Inflammatory macrophage treated with lipopolysaccharide for 1 hour (primary cell): ENCODE measurements at places on chromosomes 3 and 15.

DNA sequence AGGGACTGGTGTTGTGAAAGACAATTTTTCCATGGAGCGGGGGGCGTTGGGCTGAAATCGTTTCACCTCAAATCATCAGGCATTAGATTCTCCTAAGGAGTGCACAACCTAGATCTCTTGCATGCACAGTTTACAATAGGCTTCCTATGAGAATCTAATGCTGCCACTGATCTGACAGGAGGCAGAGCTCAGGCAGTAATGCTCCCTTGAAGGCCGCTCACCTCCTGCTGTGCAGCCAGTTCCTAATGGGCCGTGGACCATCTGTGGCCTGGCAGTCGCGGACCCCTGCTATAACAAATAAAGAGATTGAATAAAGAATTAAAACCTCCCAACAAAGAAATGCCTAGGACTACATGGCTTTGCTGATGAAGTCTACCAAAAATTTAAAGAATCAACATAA lies 25.3 kb upstream of the ANKRD28 start:
- no peak for DNase-seq

- peak; percentile 39 for DNase-seq
Measured at GRCh38 chr3:197083486-197083885, 53.9 kb upstream of the MELTF start.

DNA sequence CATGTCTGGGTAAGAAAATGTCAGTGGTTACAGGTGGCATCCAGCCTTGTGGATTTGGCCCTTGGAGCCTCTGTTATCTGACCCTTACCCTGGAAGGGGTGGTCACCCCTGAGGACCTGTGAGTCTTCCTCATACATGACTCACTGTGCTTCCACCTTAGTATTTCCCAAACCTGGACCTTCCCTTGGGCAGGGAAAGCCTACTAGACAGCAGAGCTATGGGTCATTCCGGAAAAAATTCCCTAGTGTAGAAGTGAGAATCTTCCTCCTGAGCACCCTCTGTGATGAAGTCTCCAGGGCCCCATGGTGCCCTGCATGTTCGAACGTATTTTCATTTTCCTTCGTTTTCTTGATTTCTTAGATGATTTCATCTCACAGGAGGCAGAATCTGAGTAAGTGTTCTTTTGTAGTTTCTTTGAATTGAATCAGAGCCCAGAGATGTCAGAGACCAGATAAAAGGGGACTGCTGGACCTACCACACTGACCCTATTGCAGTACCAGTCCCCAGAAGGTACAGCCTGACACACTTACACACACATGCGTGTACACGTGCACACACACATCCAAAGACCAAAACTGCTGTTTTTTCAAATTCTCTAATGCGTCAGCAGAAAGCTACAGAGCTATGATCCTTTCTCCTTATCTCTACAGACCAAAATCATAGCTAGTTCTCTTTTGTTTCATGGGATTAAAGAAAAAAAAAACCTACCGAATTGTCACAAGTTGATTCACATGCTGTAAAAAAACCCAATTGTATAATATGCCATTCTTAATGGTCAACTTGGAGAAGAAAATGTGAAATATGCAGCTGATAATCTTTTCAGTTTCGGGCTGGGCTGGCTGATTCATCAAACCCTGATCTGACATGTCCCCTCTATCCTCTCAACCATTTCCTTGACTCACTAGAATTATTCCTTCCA lies 50.5 kb upstream of the ARHGEF3 start:
- DNase-seq: no peak

DNA sequence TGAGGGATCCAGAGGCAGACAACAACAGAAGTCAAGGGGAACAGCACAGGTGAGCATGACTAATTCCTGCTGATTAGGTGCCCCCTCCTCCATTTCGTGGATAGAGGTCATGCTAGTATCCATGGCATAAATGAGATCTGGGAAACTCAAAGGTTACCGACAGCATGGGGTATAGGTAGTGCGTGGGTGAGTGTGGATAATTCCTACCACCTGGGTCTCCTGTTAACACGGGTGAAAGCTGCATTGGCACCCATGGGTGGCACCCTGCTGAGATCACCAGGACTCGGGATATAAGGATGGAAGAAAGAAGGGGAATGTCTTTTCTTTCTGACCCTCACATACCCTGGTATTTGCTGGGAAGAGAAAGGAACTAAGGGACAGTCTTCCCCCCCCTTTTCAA lies 14.4 kb upstream of the CHST2 start:
- no peak for DNase-seq

GRCh38 chr15:80099241-80099640 lies 39.8 kb downstream of the ZFAND6 start:
- no peak for DNase-seq

- no peak for DNase-seq
Measured at GRCh38 chr3:4856136-4856535, 123.1 kb upstream of the BHLHE40 start.

- DNase-seq: no peak
Measured at GRCh38 chr3:152317184-152317583, 48.5 kb downstream of the MBNL1 start.

- DNase-seq: no peak
Measured at GRCh38 chr15:74133694-74134386, 3.5 kb downstream of the ISLR2 start.

GRCh38 chr15:74240002-74240568 lies 4.0 kb downstream of the CCDC33 start:
- DNase-seq: no peak

- DNase-seq: no peak
Measured at GRCh38 chr15:40736575-40736974, 18.5 kb downstream of the RMDN3 start.

- no peak for DNase-seq
Measured at GRCh38 chr3:117629505-117629904, 919.9 kb downstream of the TUSC7 start.

DNA sequence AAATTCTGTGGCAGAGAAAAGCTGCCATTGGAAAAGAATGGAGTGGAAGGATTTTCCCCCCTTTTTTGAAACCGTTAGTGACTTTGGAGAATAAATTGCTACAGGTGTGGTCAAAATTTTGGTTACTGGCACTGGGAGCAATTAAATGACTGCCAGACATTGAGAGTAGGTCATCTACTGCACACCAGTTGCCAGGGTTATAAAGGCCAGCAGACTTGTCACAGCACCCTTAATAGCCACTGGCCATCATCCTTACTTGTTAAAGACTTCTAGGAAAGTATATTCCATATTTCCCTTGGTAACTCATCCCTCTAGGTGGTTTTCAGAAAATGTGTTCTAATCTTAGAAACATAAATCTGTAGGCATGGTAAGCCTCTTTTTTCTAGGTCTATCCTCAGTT lies 8.0 kb downstream of the PIK3CA start:
- no peak for DNase-seq

DNA sequence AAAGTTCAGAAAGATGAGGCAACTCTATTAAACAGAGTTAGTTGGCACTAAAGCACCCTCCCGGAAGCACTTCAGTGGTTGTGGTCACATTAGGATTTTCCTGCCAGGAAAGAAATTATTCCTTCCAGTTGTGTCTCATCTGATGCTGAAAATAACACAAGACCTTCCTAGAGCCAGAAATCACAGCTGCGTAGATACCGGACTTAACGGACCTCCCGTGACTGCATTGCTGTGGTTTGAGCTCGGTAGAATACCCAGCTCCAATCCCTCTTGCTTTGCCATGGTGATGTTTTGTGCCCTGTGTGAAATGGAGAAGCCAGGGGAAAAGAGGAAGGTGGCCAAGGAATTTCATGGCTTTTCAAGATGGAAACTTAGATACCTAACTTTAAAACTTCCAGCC lies 215.0 kb upstream of the IGF1R start:
- DNase-seq: no peak

DNA sequence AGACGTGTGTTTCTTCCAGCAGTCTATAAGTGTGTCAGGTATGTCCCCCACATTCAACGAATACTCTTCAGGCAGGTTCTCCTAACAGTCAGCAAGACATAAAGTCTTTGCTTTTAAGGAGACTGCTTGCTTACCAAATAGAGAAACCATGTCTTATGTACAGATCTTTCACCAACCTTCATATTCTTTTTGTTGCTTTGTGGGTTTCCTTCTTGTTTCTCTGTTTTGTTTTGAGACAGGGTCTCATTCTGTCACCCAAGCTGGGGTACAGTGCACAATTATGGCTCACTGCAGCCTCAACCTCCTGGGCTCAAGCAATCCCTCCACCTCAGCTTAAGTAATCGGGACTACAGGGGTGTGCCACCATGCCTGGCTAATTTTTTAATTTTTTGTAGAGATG lies 14.3 kb downstream of the DYNC1LI1 start:
- no peak for DNase-seq

GRCh38 chr3:188051801-188052168 lies 102.2 kb upstream of the LPP start:
- peak; percentile 51 for DNase-seq

GRCh38 chr3:134232151-134232550 lies 18.5 kb downstream of the RYK start:
- peak; percentile 47 for DNase-seq

DNA sequence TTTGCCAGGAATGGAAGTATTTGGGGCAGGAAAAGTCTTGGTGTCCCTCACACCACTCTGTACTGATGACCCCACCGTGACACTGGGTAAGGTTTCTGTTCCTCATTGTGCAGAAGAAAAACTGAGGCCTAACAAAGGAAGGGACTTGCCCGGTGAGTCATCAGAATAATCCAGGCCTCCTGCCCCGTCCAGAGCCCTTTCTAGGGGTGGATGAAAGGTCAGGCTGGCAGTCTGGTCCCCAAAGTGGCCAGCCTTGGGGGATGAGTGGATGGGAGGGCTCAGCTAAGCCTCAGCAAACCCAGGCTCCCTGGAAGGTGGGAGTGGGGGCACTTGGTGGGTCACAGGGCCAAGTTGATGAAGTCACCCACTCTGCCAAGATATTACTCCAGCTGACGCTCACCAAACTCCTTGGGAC lies 2.3 kb upstream of the DNAH1 start:
- DNase-seq: peak; percentile 90

GRCh38 chr15:99402014-99402729 lies 150.9 kb downstream of the LRRC28 start:
- no peak for DNase-seq

DNA sequence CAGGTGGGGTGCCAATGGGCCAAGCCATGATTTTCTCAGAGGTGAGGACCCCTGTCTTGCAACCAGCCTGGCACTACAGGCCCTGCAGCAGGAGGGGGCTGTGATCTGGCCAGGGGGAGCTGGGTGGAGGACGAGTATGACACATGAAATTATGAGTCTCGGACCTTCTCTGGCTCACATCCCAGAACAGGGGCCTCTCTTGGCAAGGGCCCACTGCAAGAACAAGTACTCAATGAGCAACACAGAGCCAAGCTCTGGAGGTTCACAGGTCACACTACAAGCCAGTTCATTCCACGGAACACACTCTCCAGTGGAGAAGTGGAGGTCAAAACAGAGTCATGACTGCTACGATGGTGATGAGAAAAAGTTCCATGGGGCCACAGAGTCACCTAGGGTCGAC lies 28.3 kb downstream of the CCDC32 start:
- DNase-seq: no peak

- no peak for DNase-seq
Measured at GRCh38 chr3:147640781-147641180, 231.6 kb downstream of the ZIC1 start.

DNA sequence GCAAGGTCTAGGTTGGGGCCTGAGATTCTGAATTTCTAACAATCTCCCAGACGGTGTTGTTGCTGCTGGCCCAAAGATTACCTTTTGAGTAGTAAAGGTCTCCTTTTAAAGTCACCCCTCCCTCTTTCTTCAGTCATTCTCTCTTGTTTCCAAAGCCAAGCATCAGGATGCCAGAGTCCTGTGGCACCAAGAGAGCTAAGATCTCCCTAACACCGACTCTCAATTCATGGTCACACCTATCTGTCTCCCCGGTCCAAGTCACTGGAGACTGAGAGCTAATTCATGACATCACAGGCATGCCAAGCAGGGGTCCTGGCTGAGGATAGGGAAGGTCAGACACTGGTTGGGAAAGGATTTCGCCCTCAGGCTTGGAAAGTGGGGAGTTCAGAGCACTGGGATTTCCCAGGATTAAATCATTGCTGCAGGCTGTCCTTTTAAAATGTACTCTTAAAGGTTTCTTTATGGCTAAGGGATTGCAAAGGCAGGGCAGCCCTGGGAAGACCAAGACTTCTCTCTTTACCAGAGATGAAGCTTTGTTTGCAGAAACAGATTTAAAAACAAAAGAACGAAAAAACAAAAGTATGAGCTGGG lies 7.3 kb downstream of the SHOX2 start:
- no peak for DNase-seq

GRCh38 chr3:8492744-8493511 lies 8.7 kb upstream of the LMCD1 start:
- DNase-seq: no peak

- DNase-seq: no peak
Measured at GRCh38 chr3:187763850-187764648, 18.8 kb upstream of the BCL6 start.

GRCh38 chr3:192899540-192899982 lies 18.1 kb downstream of the MB21D2 start:
- no peak for DNase-seq

DNA sequence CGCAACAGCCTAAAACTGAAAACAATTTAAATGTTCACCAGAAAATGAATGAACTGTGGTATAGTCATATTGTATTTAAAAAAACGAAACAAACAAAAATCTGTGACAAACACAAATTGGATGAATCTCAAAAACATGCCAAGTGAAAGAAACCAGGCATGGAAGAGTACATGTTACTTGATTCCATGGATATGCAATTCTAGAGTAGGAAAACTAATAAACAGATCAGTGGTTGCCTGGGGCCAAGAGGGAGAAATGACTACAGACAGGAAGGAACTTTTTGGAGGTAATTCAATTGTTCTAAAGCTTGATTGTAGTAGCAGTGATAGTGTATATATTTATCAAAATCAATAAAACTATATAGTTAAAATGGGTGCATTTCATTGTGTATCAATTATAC lies 16.8 kb downstream of the UBE3A start:
- DNase-seq: no peak

DNA sequence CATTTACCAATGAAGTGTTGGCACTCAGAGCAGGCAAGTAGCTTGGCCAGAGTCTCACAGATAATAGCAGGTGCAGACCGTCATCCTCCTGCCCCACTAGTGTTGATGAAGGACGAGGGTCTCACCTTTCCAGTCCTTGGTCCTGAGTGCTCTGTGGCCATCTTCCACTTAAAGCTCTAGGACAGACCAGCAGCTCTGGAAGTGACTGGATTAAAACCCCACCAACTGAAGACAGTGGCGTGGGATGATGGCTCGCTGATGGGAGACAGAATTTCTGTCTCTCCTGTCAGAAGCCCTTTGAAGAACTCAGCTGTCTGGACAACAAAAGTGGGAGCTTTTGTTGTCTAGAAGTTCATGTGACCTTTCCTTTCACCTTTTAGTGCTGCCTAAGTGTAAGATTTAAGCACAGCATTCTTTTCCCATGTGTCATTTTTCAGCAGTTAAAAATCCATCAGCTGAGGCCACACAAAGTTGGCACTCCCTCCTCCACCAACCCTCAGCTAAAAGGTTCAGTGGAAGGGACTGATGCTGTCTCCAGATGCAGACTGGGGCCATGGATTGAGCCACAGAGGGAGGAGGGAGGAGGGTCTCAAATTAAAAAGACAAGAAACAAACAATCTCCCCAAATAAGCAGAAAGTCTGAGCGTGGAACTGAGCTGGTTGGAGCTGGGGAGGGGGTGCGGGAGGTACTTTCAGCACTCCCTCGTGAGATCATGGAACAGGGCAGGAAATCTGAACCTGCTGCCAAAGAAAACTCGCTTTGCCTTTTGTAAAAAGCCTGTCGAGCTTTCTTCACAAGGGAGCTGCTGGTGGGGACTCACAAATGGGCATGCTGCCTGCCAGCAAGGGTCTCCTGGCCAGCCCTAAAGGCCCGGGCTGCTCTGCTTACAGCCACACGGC lies 148.5 kb upstream of the CTDSPL start:
- no peak for DNase-seq
